ENCODE measurements at places on chromosomes 1 and 21.

DNA sequence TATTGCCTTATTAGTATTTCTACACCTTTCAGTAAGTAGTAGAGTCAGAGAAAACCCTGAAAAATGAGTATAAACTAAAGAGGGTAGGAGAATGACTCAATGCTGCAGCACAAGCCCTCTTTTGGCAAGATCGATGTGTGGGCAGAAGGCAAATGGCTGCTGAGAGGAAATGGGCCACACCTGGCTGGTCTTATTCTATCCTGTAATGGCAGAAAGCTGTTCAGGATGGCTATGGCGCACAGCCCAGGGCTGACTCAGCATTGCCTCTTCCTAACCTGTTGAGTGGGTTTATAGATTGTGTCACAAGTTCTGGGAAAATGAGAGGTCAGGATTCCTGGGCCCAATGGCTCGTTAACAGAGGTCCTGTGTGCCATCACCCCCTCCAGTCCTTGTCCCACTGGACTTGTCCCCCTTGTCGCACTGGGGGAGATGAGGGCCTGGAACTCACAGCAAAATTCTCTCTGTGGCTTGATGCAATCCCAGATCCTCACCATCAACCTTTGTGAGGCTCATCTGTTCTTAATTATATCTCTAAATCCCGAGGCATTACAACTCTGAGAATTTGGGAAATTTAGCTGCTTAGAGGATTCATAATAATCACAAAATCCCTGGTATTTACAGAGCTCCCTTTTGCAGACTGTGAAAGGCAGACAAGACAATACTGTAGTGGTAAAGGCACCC, 13.2 kb downstream of the HMGB4 start:
- no peak for DNase-seq

DNA sequence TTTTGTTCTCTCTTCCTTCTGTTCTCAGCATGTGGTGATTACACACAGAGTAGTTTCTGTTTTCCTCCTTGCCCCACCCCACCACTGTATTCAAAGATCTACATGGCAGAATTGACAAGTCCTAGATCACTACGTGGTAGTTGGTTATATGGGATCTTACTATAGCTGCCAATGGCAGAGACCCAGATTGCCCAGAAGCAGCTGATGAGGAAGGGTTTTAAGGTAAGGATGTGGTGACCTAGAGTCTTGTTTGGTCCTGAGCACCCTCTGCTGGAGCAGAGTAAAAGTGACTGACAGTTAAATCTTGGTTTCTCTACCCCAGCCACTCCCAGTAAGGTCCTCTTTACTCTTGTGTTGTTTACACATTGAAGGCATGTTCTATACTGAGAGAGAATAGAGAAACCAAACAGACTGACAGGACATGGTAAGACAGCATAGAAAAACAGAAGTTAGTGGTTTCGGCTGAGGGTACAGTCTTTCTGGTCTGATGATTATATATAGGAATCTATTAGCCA, 22.8 kb upstream of the STRIP1 start:
- no peak for DNase-seq

DNA sequence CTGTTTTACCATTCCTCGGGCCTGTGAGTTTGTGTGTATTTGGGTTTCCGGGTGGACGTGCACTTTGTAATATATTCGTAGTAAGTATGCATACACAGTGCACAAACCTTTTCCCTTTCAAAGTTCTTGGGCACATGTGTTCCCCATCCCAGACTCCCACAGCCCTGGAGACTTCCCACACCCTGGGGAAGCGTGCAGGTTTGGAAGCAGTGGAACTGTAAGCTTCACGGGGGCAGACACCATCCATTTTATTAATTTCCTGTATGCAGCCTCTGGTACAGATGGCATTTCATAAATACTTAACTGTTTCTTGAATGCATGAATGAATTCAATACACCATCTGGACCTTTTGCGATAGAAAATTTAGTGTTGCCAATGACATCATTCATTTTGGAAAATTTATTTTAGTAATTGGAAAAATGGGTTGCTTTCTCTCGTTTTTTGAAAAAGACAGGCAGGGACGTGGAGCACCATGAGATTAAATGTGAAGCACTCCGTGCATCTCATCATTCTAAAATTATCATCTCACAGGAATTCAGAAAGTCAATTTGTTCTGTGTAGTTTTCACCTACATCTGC, 10.8 kb downstream of the ETS2 start:
- DNase-seq, result no peak

DNA sequence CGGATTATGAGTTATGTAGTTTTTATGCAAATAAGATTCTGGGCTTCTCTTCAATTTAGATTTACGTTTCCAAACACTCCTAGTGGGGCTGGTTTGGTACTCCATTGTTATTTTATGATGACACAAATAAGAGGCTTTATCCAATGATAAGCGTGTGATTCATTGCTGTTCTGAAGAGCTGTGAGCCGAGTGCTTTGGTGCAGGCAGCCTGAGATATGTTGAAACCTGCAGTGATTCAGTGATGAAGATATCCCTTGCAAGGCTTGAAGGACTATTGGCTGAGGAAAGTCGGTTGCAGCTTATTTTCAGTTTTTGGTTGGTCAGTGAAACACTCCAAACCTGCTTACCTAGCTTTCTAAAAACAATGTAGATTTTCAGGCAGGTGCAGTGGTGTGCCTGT, 112.2 kb downstream of the RYR2 start:
- DNase-seq, result no peak

- no peak for DNase-seq
Observed at GRCh38 chr1:172184506-172185191, 235.8 kb upstream of the C1orf105 start.

- peak; percentile 94 for DNase-seq
Observed at GRCh38 chr1:162847839-162848453, 13.0 kb downstream of the CCDC190 start.

DNA sequence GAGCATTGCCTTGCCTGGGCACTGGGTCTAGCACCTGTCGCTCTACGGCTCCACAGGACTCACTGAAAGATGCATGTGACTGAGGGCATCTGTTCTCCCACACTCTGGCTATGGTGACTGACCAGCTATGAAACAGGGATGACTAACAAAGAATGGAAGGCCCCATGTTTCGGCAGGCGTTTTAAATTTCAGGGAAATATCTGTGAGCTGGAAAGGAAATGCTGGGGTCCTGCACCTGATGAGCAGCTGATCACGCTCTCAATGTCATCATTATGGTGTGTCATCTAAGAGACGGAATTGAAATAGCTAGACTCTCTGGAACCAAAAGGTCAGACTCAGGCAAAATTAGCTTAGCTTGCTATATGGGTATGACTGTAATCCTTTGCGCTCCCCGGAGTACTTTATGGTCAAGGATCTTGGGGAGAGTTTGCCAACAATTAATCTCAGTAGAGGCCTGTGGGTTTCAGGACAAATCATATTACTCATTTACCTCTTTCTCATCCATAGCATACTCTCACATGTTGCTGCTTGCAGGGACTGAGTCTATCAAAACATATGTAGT, 24.5 kb upstream of the PALMD start:
- DNase-seq, result no peak

- DNase-seq, result no peak
Observed at GRCh38 chr1:203591626-203592025, 35.0 kb upstream of the ATP2B4 start.

GRCh38 chr21:33241846-33242245, 12.1 kb downstream of the IFNAR2 start:
- no peak for DNase-seq

GRCh38 chr1:175725684-175726083, 17.7 kb downstream of the TNR start:
- no peak for DNase-seq

DNA sequence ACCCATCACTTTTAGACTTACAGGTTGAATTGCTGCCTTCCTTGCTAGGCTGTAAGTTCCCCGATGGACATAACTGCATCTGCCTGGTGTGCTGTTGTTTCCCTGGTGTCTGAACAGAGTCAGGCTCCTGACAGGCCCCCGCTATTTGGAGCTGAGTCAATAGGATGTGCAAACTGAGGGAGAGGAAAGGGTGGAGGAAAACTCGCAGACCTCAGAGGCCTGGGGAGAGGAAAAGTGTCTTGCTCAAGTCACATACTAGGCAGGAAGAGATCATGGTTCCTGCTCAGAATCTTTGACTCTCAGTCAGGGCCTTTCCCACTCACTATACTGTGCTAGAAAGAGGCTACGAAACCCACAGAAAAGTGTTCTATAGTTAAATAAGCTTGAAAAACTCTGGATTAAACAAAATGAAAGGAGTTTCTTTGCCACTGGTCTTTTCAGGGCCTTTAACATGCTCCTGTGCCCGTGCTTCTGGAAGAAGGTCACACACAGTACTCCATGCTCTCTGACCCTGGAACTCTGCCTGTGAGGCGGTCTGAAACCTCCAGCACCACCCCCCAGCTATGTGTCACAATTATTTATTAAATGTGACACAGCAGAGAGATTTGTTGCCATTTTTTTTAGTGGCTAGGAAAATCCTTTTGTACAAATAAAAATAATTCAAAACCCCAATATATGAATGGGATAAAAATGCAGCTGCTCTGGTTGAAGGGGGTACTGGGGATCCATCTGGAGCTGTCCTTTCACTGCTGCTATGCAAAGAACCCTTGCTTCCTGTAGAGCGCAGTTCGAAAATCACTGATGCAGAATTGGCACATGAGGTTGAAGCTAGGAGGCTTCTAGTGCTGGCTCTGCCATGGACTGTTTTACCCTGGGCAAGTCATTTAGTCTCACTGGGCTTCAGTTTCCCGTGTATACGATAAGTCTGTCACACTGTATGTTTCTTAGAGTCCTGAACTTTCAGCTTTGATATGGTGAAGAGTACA, 20.1 kb upstream of the CDCP2 start:
- DNase-seq, result no peak

DNA sequence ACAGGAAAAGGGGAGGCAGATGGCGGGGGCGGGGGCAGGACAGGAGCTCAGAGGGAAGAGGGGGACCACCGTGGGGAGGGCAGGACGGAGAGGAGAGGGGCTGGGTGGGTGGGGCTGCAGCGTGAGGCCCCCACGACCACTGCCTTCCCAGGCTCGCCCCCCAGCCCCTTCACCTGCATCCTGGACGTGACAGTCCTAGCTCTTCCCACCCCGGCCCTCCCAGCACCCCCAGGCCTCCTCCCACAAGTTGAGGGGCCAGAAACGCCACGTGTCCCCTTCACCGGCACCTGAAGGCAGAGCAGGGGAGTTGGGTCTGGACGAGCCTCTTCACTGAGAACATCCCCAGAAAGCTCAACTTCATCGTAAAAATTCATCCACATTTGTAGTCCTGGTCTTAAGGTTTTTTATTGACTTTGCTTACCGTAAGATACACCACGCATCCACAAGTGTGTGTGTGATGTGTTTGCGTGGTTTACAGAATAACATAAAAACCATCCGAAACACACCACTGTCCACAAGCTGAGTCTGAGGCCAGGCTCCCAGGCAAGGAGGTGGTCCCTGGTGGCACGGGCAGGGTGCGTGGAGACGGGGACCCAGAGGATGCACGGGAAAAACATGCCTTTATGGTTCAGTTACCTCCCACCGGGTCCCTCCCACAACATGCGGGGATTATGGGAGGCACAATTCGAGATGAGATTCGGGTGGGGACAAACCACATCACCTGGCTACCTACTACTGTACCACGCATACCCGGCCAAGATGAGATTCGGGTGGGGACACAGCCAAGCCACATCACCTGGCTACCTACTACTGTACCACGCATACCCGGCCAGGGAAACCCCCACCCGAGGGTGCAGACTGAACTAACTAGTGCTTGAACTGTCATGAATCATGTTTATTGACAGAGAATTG, 13.9 kb upstream of the COL18A1 start:
- no peak for DNase-seq
